ENCODE measurements at places on chromosomes 2 and 18. TPM values are rescaled to one million over a fixed set of nuclear protein-coding genes. Genes with fewer than 3 reads are reported as not detected.

Gene SIX3
- total RNA-seq = not detected

Gene ST6GAL2
- total RNA-seq = not detected

Gene GKN2
- total RNA-seq = not detected

DNA sequence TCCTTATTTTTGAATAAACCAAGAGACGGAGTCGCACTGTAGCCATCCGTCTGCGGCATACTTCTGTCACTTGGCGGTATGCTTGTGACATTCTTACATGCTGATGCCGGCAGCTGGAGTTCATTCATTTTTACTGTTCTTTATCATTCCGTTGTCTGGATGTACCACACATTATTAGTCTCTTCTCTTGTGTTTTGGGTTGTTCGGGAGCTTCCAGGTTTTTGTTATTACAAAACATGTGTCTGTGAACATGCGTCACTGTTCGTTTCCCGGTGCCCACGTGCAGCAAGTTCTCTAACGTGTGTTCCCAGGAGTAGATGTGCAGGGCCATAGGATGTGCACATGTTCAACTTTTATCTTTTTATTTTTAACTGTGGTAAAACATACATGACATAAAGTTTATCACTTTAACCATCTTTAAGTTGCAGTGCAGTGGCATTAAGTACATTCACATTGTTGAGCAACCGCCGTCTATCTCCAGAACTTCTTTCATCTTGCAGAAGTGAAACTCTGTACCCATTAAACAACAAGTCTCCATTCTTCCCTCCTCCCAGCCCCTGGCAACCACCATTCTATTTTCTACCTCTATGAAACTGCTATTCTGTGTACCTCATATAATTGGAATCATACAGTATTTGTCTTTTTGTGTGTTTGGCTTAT lies 40.1 kb downstream of the MTCL1 start:
- no peak for DNase-seq

Gene GYPC
- 152 TPM for total RNA-seq

DNA sequence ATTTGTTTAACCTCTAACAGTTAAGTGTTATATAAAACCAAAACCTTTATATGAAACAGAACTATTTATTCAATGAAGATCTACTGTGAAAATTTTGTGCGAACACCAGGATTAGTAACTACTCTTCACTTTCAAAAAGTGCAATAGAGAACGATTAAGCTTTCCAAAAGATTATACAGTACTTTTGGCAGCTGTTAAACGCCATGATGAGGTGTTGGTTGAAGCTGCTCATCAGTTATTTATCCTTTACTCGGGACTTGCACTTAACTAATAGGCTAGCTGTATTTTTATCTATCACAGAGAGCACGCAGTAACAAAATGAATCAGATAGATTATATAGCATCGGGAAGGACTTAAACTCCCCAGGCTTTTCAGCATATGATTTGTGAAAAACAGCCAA lies 113.6 kb downstream of the GCA start:
- no peak for DNase-seq

Gene ABCG5
- total RNA-seq = not detected

- no peak for DNase-seq
Measured at GRCh38 chr2:26767894-26768487, 3.9 kb downstream of the SLC35F6 start.

DNA sequence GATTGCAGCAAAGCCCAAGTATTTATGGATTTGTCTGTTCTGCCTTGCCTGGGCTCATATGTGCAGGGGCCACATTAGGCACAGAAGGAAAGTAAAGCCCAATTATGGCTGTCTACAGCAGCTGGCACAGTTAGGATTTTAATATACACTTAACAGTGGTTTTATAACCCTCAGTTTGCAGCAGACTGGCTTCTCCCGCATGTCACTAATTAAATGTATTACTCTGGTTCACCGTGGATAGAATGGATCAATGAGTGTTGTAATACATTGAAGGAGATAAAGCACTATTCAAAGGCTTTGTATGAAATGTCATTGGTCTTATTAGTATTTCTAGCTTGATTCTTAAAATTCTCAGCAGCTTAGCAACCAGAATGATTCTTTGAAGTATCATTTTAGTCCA lies 320.2 kb downstream of the KCNS3 start:
- no peak for DNase-seq

- DNase-seq = peak; percentile 17
Measured at GRCh38 chr2:226030788-226031646, 631.5 kb downstream of the NYAP2 start.

DNA sequence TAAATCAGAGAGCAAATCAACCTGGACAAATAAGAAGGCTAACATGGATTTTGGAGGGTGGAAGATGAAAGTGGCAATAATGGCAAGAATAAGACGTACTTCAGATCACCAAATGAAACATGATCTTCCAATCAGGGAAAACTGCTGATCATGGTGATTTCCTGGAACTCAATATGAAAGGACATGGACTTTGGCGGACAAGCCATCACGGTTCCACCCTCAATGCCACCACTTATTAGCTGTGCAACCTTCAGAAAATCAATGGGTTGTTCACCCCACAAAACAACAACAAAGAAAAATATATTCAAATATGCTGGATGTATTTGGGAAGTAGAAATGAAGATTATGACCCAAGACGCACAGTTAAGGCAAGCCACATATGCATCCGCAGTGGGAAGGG lies 81.7 kb downstream of the PPP1R1C start:
- DNase-seq = no peak

DNA sequence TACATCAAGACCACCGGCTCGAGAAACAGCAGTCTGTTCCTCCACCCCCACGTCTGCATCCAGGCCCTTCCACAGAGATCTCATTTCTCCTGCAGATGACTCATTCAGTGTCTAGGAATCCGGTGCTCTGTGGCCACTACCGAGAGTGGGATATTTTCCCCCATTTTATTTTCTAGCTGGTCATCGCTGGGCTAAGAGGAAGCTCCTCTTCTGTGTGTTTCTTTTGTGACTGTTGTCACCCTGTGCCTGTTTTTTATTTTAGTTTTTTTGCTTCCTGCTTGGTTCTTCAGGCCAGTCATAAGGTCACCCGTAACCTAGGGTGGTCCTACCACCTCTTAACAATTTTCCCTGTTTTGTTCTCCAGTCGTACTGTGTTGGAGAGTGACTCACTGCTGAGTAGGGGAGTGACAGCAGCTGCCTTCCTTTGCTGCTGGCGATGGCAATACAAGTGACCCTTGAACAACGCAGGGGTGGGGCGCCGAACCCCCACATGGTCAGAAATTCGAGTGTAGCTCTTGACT lies 6.7 kb downstream of the RAMP1 start:
- DNase-seq = no peak

Gene TSPYL6
- total RNA-seq = not detected

DNA sequence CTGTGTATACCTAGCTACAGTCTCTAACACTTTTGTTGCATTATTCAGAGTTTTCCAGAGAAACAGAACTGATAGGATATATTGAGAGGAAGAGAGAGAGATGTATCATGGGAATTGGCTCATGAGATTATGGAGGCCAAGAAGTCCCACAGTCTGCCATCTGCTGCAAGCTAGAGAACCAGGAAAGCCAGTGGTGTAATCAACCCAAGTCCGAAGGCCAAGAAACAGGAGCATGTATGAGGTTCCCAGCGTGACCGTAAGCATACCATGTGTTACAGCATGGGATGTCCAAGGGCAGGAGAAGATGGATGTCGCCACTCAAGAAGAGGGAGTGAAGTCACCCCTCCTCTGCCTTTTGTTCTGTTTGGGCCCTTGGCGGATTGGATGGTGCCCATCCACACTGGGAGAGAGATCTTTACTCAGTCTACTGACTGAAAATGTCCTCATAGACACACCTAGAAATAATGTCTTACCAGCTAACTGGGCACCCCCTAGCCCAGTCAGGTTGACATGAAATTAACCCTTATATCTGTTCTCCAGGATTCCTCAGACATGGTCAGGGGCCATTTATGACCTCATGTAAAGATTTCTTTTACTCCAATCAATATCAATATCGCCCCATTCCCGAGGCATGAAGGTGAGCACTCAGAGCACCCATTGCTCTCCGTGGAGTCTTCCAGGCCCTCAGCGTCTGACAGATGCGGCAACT lies 179.6 kb downstream of the CTIF start:
- DNase-seq = no peak

Gene SULT1C2
- not detected for total RNA-seq

DNA sequence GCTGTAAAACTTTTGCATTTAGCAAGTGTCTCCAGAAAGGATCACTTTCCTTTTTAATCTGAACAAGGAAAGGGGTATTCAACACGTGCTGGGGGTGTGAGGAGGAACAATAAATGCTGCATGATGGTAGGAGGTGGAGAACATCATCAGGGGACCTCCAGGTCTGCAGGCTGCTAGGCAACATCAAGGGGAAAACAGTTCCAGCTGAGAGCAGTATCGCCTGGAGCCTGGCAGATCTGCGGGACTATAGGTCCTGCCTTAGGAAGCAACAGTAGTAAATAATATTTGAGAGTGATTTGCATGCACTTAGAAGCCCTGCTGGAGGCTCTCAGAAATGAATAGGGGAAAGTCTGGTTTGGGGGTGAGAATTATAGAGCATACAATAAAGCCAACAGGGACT lies 175.6 kb downstream of the SUCLG1 start:
- no peak for DNase-seq

GRCh38 chr2:13638181-13638580 lies 921.4 kb downstream of the TRIB2 start:
- no peak for DNase-seq

GRCh38 chr2:8608411-8608954 lies 73.4 kb upstream of the ID2 start:
- DNase-seq = no peak

Gene NPHP1
- total RNA-seq = 0.96 TPM

Gene KLHL30
- not detected for total RNA-seq

Gene THADA
- 40.3 TPM for total RNA-seq

- DNase-seq = no peak
Measured at GRCh38 chr2:241339839-241340630, 16.1 kb upstream of the FARP2 start.

- DNase-seq = no peak
Measured at GRCh38 chr2:2714408-2714807, 383.3 kb upstream of the MYT1L start.

Gene TEX44
- not detected for total RNA-seq

GRCh38 chr2:97995026-97995733 lies 568 bp downstream of the TMEM131 start:
- DNase-seq = peak; percentile 34

Gene KCNS3
- not detected for total RNA-seq

DNA sequence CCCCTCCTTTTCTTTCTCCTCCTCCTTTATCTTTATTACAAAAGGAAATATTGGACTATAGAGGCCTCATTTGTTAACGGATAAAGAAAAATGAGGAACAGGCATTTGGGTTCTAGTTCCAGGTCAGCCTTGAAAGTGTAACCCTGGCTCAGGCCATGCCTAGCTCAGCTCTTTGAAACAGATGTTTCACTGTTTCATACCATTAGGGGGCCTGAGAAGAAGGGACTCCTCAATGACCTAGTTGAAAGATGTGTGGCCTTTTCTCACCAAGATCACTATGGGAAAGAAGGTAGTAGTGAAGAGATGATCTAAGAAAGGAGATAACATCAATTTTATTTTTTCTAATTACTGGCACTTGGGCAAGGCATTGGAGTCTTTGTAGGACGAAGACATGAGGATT lies 952.7 kb downstream of the SLC4A3 start:
- DNase-seq = no peak

Gene HOXD13
- total RNA-seq = not detected

Gene VAMP5
- 24.7 TPM for total RNA-seq

GRCh38 chr18:42290318-42291307 lies 335.6 kb downstream of the PIK3C3 start:
- DNase-seq = no peak

Gene WDR43
- total RNA-seq = 70.4 TPM

DNA sequence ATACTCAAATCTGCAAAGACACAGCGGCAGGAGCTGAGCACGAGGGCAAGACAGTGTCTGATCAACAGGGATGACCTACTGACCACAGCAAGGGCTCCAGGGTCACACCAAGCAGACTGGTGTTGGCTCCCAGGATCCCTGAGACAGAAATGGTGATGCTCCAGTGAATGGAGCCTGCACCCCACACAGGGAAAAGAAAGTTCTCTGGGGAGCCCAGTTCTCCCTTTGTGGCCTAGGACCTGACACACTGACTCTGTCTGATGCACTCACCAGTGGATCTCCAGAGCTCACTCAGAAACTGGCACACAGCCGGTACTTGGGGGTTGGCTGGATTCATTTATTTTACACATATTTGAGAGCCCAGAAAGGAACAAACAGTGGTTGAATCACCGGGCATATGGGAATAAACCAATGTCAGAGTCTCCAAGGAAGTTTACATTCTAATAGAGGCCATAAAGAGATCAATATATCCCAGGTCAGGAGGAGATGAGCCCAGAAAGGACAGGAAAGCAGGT lies 215.6 kb upstream of the ARL4C start:
- DNase-seq = no peak

Gene VIT
- not detected for total RNA-seq

DNA sequence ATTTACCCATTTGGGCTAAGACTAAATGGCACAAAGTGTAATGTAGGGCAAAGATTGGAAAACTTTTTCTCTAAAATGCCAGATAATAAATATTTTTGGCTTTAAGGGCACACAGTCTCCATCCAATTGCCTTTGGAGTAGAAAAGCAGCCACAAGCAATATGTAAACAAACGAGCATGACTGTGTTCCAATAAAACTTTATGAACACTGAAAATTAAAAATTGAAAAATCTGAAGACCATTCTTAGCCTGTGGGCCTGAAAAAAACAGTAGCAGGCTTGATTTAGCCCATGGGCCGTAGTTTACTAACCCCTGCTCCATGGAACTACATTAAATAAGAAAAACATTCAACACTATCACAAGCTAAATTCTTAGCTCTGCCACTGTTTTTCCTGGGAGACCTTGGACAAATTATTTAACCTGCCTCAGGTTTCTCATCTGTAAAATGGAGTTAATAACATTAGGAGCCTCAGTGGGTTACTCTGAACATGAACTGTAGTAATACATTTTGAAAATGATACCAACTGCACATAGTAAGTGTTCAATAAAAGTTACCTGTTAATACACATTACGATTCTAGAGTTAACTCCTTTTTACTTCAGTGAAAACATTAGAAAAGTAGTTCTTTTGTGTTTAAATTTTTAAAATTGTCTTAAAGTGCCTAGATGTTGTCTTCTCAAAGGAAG lies 1.3 kb downstream of the IFIH1 start:
- DNase-seq = no peak

GRCh38 chr2:146239392-146240135 lies 1605.3 kb upstream of the ACVR2A start:
- DNase-seq = no peak

Gene CRYGC
- not detected for total RNA-seq

Gene PUM2
- 175 TPM for total RNA-seq

Gene SPAST
- 24.9 TPM for total RNA-seq

DNA sequence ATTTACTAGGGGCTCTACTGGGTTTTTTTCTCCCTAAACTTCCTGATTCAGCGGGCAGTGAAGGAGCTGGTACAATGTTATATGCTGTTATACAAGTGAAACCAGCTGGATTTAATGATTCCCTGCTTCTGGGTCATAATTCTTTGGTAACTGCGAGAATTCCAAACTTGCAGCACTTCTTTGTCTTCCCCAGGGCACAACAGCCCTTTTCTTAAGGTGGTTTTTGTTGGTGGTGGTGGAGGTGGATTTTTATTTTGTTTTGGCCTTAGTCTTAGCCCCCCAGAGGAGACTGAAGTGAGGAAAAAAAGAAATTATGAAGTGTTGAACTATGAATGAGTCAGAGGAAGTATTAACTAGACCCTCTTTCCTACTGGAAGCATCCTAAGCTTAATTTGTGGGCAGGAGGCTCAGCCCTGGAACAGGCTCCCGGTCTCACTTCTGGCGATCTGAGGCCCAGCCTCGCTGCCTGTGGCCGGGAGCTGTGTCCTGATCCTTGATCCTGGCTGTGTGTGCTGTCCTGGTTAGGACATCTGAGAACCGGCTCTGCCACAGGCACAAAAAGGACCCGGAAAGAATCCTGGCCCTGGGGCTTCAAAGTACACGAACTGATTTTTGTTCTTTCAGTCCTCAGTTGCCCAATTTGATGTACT lies 141.9 kb downstream of the LYPD6B start:
- DNase-seq = no peak
